ENCODE measurements at places on chromosomes 5 and 9.

DNA sequence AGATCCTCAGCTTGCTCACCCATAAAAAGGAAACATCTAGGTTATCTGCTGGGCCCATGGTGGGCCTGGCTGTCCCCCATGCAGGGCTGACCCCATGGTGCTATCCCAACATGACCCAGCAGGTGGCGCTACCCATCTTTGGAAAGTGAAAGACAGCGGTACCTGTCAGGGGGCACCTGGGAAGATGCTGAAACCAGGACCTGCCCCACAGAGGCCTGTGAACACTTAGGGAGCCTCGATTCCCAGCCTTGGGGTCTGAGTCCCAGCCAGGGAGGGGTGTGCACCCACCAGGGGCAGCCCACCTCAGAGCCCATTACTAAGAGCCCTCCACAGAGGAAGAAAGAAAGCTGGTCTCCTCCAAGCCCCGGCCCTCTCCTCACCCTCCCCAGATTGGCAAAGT is 46.6 kb upstream of the IPPK start:
- peak; percentile 84 for DNase-seq

GRCh38 chr9:84258371-84258770 is 82.2 kb downstream of the SLC28A3 start:
- DNase-seq: no peak

DNA sequence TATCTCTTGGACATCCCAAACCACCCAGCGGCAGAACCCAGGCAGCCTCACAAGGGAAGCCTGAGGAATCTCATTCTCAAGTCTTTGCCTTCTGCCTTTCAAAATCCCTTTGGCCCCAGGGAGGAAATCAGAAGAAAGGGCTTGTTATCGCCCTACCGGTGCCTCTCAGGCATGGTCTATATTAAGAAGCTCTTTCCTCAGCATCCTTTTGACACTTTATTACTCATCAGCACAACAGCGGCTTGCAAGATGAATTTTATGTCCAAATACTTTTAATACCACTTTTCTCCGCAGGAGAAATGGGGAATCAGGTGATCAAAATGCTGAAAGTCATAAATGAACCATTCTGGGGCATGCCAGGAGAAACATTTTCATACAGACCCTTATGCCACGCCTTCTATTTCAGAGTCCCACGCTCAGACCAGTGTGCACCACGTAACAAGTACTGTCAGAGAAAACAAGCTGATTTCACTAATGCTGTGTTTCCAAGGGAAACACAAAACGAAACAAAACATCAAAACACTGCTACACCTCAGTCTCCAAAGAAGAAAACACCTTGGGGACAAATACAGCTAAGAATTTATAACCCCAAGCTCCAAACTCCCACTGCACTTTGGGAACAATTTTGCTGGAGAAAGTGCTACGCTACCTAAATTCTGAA is 30.0 kb downstream of the RAPGEF1 start:
- peak; percentile 73 for DNase-seq

- DNase-seq: peak; percentile 60
These were observed 22.3 kb downstream of the TTF1 start for GRCh38 chr9:132384376-132384775.

DNA sequence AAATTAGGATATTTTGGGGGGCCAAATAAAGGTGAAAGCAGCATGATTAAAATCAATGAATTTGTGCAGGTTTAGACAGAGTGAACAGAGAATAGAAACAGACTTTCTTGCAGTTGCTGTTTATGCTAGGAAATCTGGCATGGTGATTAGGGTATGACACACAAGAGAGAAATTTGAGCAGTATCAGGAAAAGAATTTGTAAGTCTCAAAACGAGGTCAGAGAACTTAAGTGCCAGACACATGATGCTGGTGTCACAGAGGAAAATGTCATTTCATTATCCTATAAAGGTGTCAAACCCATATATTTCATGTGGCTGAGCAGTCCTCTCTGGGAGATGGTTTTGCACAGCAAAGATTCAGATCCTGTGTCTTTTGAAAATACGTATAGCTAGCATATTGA is 15.7 kb downstream of the LVRN start:
- DNase-seq: no peak

DNA sequence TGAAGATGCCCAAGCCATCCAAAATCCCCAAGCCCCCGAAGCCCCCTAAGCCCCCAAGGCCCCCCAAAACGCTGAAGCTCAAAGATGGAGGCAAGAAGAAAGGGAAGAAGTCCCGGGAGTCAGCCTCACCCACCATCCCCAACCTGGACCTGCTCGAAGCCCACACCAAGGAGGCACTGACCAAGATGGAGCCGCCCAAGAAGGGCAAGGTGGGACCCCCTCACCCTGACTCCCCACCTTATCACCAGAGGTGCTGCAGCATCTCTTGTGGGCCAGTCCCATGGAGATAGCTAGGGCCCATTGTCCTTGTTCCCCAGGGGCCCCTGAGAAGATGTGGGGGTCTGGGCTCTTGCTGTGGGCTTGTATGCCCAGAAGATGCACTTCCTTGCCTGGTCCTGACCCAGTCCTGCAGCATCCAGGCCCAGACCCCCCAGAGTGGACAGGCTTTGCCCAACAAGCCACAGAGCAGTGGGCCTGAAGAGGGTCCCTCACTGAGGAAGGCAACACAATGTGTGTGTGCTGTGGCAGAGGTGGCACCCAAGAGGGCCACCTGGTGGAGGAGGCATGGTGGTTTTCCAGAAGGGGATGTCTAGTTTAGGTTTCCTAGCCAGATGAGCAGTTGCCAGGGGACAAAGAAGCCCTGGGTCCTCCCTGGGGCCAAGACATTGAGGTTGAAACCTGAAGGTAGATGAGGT is 84.1 kb downstream of the PHF2 start:
- no peak for DNase-seq
